ENCODE measurements at places on chromosomes 7 and 10.

DNA sequence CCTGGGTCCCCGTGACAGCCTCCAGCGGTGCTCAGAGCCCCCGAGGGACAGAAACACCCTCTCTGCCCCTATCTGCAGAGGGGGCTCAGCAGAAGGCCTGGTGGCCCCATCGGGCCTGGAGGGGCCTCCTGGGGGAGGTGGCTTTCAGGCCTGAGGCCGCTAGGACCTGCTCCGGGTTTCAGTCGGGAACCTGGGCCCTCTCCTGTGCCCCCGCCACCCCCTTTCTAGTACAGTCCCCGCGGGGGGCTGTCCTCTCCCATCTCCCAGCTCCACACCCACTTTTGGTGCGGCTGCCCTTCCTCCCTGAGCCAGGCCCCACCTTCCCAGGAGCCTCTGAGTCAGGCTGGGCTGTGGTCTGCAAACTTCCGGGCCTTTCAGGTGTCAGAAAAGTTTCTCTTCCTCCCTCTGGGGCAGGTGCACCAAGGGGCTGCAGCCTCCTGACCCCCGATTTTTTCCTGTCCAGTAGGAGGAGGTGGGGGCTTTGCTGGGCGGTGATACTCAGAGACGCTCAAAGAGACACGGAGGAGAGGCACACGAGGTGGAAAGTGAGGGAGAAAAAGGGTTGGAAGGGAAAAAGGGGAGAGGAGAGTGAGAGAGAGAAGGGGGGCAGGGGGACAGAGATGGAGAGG lies 692 bp downstream of the CARD11 start:
- DNase-seq, result no peak

GRCh38 chr10:110802551-110803238 lies 69.0 kb upstream of the PDCD4 start:
- DNase-seq, result no peak

DNA sequence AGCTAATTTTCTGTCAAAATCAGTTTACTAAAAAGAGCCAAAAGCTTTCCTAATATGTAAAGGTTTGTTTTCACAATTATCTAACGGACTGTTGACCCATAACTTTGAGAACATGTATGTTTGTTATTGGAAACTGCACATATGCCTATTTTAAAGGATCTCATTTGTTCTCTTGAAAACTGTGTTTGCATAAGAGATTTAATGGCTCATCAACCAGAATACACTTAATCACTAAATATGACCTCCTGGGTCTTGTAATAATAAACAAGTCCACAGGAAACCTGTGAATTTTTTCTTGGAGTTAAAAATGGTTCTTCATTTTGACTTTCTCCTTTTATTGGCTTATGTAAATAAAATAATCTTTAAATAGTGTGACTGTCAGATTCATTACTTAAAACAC lies 48.3 kb upstream of the STEAP1B start:
- no peak for DNase-seq

DNA sequence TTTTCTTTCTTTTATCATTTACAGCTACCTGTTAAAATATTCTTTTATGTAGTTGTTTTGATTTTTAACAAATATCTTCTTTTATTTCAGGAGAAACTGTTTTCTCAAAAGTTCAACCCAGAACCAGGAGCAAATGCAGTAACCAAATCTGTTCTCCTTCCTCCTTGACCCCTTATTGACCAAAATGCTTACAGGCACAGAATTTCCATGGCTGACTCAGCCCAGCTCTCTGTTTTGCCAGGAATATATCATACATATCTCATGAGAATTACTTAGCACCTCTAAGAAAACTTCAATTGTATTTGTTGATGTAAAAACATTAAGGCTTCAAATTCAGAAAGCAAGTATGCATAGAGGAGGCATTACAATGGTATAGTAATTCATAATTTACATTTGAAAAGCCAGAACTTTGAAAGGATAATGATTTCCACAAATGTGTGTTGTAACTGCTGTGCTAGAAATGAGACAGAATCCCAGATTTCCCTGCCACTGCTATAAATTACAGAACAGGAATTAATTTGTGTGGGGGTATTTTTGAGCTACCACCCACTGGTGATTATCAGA lies 2.2 kb downstream of the GSAP start:
- DNase-seq, result no peak

GRCh38 chr7:1066242-1066588 lies 21.7 kb upstream of the GPER1 start:
- DNase-seq, result no peak

GRCh38 chr10:35223016-35223415 lies 96.4 kb downstream of the CREM start:
- no peak for DNase-seq

- DNase-seq, result no peak
Observed at GRCh38 chr10:128483216-128483615, 357.0 kb upstream of the MKI67 start.

- DNase-seq, result no peak
Observed at GRCh38 chr10:34116681-34117271, 698.3 kb downstream of the PARD3 start.

DNA sequence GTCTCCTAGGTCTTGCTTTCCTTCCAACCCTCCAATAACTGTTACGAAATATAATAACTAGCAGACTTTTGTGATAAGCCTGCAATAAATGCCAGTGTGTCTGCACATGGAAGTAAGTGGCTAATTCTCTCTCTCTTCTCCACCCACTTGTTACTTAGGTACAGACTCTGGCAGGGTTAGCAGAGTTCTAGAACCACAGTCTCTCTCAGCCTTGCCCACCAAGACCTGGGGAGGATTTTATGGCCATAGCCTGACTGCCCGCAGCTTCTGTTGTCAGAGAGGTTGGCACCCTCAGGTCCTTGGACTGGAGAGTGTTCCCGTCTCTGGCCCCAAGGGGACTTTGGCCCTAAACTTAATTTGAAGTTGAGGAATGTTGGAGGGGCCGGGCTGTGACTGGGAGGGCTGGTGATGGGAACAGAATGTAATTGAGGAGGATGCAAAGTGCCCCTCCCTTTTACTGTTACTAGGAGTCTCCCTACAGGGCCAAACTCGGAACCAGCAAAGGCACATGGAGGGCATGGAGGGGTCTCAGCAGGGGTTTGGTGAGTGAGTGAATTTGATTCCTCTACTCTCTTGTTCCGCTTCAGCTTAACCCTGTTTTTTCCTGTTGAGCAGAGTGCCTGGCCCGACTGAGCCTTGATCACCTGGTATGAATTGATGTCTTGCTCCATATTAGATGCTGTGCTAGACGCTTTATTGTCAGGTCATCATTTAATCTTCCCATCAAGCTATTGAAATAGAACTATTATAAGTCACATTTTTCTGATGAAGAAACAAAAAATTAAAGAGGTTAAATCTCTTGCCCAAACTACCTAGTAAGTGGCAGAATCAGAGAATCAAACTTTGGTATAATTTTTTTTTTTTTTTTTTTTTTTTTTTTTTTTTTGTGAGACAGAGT lies 37.0 kb upstream of the LCOR start:
- no peak for DNase-seq

DNA sequence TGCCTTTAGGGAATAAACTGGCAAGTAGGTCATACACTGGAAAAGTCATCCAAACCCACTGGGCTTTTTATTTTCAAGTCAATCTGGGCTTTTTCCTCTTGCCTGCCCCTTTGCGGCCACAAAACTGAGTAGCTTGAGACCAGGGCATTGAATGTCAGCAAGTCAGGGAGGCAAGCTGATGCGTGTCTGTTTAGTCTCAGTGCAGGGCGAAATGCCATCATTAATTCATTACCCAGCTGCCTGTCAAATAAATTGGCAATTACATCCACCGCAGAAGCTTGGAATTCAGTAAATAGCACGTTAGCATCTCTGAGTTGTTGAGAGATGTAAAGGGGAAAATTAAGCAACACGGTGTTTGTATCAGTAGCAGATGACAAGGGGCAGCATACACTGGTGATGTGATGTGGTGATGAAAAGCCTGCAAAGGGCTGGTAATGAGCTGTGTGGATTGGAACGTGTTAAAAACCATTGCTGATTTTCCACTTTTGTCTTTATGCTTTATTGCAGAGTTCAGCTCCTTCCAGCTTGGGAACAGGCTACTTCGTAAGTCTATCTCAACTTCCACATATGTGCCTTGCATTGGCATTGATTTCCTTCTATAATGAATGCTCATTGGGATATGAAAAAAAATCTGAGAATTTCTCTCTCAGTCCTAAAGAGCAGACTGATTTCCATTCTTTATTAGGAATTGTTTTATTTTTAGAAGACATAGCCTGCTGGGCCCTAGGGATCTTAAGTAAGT lies 535.9 kb downstream of the AUTS2 start:
- peak; percentile 61 for DNase-seq

DNA sequence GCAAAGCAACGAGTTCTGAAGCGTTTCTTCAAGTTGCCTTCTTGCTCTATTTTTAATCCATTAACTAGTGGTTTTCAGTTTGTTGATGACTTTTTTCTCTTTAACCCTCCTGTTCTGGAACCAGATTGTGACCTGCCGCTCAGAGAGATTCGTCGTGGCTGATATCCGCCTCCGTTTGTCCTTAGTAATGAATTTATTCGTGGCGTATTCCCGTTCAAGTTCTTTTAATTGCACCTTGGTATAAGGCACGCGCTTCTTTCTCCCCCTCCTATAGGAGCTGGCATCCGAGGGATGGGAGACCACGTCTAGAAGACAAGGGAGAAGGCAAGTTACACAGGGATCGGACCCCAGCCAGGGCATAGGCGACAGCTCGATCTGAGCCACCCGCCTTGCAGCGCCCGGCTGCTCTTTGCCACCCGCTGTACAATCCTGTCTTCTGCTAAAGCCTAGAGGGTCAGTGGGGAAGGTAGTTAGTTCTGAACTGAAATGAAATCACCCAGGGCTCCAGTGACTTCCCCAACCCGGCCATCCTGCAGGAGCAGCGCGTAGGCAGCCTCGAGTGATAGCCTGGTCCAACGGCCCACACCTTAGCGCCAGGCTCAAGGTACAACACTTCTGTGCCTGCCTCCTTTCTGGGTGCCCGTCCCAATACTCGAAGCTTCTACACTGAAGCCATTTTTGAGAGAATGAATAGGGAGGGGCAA lies 1.6 kb downstream of the HOXA13 start:
- no peak for DNase-seq

DNA sequence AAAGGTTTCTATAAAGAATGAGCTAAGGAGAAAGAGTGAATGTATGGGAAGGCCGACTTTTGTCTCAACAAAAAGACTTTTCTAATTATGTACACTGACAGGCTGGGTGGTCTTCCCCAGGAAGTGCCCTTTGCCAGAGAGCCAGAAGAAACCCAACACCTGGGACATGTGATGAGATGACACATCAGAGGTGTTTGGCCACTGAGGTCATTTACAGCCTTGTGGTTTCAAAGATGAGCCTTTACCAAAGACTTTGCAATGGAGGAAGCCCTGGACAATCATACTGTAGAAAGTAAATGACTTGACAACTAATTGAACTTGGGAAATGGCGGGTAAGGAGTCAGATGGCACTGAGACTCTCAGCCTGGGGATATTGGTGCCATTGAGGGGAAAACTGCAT lies 3.4 kb upstream of the NRG3 start:
- DNase-seq, result no peak

- DNase-seq, result no peak
Observed at GRCh38 chr10:48456808-48457761, 147.8 kb downstream of the ARHGAP22 start.

GRCh38 chr7:28575241-28575643 lies 162.9 kb downstream of the CREB5 start:
- no peak for DNase-seq

DNA sequence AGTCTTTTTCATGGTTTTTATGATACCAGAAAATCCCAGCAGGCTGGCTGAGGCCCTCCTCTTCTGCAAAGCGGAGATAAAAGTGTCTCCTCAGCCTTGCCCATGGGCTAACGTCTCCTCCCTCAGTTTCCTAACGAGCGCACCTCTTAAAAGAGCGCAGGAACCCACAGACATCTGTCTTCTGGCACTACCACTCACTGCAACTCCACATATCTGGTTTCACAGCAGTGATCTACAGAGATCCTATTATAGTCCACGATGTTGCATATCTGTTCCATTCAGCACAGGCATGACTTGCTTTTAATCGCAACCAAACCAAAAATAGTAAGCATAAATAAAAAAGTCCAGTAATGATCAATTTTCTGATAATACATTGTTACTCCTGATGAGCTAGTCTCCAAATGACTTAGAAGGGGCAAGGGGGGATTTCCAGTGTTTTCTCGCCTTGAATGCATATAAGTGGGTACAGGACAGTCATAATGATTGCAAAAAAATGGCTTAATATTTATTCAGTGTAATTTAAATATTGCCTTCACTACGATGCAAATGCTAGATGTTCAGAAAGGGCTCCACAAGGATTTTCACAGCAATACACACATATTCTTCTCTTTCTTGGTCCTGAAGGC lies 20.9 kb downstream of the ANKRD22 start:
- no peak for DNase-seq

- no peak for DNase-seq
Observed at GRCh38 chr10:86389441-86390193, 23.0 kb upstream of the GRID1 start.

DNA sequence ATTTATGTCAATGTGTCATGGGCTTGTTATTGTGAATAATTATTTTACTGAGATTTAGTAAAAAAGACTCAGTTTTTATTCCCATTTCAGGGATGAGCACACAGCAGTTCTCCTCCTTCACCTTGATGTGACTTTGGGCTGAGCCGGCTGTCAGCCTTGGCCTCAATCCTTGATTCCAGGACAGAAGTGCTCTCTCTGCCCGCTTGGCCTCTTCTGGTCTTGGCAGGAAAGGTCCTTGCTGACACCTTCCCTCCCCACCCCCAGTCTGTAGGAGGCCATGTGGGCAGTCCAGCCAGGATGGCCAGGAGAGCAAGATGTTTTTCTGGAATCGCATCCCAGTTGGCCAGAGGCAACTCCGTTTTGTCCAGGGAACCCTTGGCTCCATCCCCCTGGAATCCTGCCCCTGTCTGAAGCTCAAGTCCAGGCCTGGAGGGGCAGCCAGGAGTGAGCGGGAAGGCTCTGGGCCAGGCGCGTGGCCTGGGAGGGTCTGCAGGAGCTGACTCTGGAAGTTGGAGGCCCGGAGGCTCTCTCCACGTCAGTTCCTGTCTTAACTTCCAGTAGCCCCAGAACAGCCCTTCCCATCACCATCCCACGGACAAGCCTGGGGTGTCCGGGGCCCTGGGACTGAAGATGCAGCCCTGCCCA lies 100.9 kb downstream of the PDGFA start:
- DNase-seq, result no peak

DNA sequence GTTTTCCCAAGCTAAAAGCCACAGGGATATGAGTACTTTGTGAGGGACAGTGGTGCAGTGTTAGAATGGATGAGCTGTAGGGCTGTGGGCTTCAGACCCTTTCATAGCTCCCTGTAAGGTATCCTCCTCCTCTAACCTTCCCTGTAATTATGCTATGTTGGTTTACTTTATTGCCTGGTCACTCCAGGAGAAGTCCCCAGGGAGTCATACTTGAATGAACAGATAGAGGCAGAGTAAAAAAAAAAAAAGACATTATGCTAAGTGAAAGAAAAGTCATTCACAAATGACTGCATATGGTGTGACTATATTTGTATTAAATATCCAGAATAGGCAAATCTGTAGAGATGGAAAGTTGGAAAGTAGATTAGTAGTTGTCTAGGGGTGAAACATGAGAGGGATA lies 434.4 kb downstream of the AUTS2 start:
- DNase-seq, result no peak

DNA sequence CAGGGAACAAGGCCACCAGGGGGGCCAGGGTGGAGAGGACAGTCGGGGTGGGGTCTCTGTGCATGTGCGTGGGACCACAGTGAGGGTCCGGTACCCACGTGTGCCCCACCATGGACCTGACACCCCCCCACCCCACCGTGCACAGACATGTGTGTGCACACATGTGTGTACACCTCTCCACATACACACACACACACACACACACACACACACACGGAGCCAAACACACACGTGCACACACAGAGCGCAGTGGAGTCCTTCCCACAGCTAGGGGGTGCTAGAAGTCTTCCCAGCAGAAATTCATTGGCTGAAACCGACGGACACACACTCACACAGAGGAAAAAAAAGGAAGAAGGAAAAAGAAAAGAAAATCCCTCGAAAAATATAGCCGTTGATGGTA lies 42.8 kb upstream of the GNA12 start:
- DNase-seq, result peak; percentile 39
